ENCODE measurements at places on chromosomes 12 and 14.

GRCh38 chr12:115093261-115093660 is 409.3 kb upstream of the TBX3 start:
- no peak for DNase-seq
- peaks cover 46% of the 10 kb centered on the region for H3K36me3 ChIP-seq
- peaks cover 8% of the 10 kb centered on the region for H3K4me1 ChIP-seq
- no peak overlapping the region for H3K4me3 ChIP-seq
- H3K27ac ChIP-seq: no peak overlapping the region
- H3K27me3 ChIP-seq: no peaks in the 10 kb centered on the region

- H3K4me1 ChIP-seq: no peaks in the 10 kb centered on the region
- no peak overlapping the region for H3K27ac ChIP-seq
- no peak overlapping the region for H3K4me3 ChIP-seq
Observed at GRCh38 chr12:42933461-42934081, 344.0 kb upstream of the PRICKLE1 start.

- no peak overlapping the region for H3K4me3 ChIP-seq
- no peaks in the 10 kb centered on the region for H3K27me3 ChIP-seq
- no peaks in the 10 kb centered on the region for H3K4me1 ChIP-seq
- H3K27ac ChIP-seq: no peak overlapping the region
- no peaks in the 10 kb centered on the region for H3K36me3 ChIP-seq
- peak; percentile 31 for DNase-seq
Observed at GRCh38 chr14:78519863-78520262, 349.7 kb downstream of the NRXN3 start.

GRCh38 chr12:63915105-63915800 is 70.8 kb downstream of the SRGAP1 start:
- H3K36me3 ChIP-seq: no peaks in the 10 kb centered on the region
- peaks cover 43% of the 10 kb centered on the region for H3K4me1 ChIP-seq
- peak overlapping the region; percentile 88 for H3K27ac ChIP-seq
- no peak overlapping the region for H3K4me3 ChIP-seq

DNA sequence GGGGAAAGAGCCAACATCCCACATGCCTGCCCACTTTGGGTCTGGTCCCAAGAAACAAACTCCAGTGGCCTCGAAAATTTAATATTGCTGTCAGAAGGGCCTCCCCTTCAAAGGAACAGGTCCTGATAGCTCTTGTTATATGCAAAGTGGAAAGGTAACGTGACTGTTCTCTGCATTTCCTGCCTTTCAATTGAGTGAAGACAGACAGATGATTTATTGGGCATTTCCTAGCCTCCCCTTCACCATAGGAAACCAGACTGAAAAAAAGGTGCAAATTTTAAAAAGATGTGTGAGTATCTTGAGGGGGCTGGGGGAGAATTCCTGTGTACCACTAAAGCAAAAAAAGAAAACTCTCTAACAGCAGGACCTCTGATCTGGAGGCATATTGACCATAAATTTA is 235.2 kb downstream of the ZFP36L1 start:
- no peaks in the 10 kb centered on the region for H3K27me3 ChIP-seq
- no peak overlapping the region for H3K4me3 ChIP-seq
- no peak overlapping the region for H3K27ac ChIP-seq

GRCh38 chr14:92539419-92539818 is 25.8 kb downstream of the RIN3 start:
- DNase-seq: no peak
- no peaks in the 10 kb centered on the region for H3K36me3 ChIP-seq
- no peaks in the 10 kb centered on the region for H3K27me3 ChIP-seq
- H3K4me3 ChIP-seq: no peak overlapping the region
- H3K27ac ChIP-seq: no peak overlapping the region

GRCh38 chr14:51386983-51387735 is 147.1 kb downstream of the TMX1 start:
- H3K36me3 ChIP-seq: no peaks in the 10 kb centered on the region
- no peak for DNase-seq
- H3K4me3 ChIP-seq: no peak overlapping the region
- H3K4me1 ChIP-seq: peaks cover 50% of the 10 kb centered on the region

- no peak for DNase-seq
- H3K27me3 ChIP-seq: no peaks in the 10 kb centered on the region
- H3K4me3 ChIP-seq: peak overlapping the region; percentile 97
- peak overlapping the region; percentile 99 for H3K27ac ChIP-seq
Observed at GRCh38 chr14:35044939-35045797, 904 bp upstream of the FAM177A1 start.

GRCh38 chr12:121010860-121011259 is 5.4 kb downstream of the C12orf43 start:
- H3K4me1 ChIP-seq: peaks cover 12% of the 10 kb centered on the region
- no peaks in the 10 kb centered on the region for H3K27me3 ChIP-seq
- DNase-seq: no peak

DNA sequence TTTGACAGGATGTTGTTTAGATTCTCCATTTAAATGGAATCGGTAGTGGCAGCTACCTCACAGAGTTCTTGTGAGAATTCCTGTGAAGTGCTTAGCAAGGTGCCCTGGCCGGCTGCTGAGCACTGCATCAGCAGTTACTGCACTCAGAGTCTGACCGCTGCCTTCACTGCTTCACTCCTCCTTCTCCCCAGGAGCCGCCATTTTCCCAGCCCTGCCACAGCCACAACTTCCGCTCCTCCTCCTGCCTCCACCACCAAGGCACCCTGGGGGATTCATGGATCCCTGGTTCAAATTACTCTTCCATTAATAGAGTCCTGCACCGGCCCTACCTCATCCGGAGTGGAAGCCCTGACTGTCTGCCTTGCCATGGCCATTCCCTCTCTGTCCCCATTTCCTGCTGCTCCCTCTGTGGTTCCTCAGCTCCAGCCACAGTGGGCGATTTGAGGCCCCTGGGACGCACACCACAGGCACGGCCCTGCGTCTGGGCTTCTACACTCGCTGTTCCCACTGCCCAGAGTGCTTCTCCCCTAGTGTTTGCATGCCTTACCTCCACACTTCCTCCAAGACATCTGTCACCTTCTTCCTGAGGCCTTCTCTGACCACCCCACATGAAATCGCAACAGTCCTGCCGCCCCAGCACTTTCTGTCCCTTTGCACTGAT is 210.3 kb downstream of the IPO8 start:
- H3K4me1 ChIP-seq: no peaks in the 10 kb centered on the region
- H3K4me3 ChIP-seq: no peak overlapping the region
- no peak overlapping the region for H3K27ac ChIP-seq
- H3K36me3 ChIP-seq: no peaks in the 10 kb centered on the region

DNA sequence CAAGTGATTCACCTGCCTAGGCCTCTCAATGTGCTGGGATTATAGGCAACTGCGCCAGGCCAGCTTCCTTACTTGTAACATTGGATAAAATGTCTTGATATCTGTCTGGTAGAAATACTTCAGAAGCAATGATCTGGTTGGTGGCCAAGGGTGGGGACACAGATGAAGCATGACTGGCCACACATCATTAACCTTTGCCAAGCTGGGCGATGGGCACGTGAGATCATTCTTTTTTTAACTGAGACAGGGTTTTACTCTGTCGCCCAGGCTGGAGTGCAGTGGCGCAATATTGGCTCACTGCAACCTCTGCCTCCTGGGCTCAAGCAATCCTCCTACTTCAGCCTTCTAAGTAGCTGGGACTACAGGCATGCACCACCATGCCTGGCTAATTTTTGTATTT is 31.1 kb downstream of the PLEKHH1 start:
- peaks cover 6% of the 10 kb centered on the region for H3K36me3 ChIP-seq

GRCh38 chr12:13362260-13362841 is 165.8 kb downstream of the EMP1 start:
- DNase-seq: peak; percentile 47
- H3K4me1 ChIP-seq: peaks cover 5% of the 10 kb centered on the region
- no peak overlapping the region for H3K27ac ChIP-seq
- H3K36me3 ChIP-seq: peaks cover 3% of the 10 kb centered on the region

DNA sequence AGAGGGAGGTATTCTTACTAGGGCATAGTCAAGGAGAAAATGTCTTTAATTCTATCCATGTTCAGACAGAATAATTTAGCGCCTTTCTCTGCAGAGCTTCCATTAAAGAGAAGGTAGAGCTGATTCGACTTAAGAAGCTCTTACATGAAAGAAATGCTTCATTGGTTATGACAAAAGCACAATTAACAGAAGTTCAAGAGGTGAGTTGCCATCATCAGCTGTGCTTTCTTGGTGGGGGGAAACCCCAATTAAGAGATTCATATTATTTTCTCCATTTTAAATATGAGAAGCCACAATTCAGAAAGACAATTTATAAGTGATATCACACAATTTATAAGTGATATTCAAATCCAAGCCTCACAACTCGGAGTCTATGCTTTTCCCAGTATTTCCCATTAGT is 27.8 kb downstream of the RPGRIP1 start:
- peak overlapping the region; percentile 97 for H3K27ac ChIP-seq
- peaks cover 25% of the 10 kb centered on the region for H3K4me1 ChIP-seq
- no peaks in the 10 kb centered on the region for H3K36me3 ChIP-seq
- peak overlapping the region; percentile 73 for H3K4me3 ChIP-seq
- DNase-seq: no peak

GRCh38 chr14:62994096-62994495 is 51.2 kb downstream of the KCNH5 start:
- no peak for DNase-seq
- no peak overlapping the region for H3K4me3 ChIP-seq
- H3K27ac ChIP-seq: no peak overlapping the region
- H3K27me3 ChIP-seq: peaks cover 2% of the 10 kb centered on the region
- H3K4me1 ChIP-seq: no peaks in the 10 kb centered on the region

GRCh38 chr12:11846488-11846887 is 197.0 kb downstream of the ETV6 start:
- peaks cover 26% of the 10 kb centered on the region for H3K36me3 ChIP-seq
- H3K27me3 ChIP-seq: no peaks in the 10 kb centered on the region
- no peaks in the 10 kb centered on the region for H3K4me1 ChIP-seq
- no peak overlapping the region for H3K27ac ChIP-seq
- no peak for DNase-seq

DNA sequence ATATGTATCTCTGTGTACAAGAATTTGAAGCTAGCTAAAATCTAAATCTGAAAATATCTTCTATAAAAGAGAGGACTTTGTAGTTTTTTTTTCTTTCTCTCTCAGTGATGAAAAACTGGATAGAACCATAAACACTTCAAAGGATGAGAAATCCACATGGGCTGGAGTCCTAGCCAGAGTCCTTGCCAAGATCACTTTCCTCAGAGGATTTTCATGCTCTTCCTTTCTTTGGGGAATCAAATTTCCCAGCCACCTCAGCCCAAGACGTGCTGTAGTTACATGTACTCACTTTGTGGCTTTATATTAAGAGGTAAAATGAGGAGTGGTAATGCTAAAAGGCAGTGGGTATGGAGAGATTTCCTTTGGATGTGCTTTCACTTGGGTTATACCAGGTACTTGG is 110.3 kb downstream of the SLC38A1 start:
- peak overlapping the region; percentile 88 for H3K27ac ChIP-seq
- no peaks in the 10 kb centered on the region for H3K27me3 ChIP-seq
- H3K4me1 ChIP-seq: peaks cover 65% of the 10 kb centered on the region
- peaks cover 10% of the 10 kb centered on the region for H3K36me3 ChIP-seq
